H54 (cell line): ENCODE measurements at places on chromosomes 6 and 20.

- DNase-seq = no peak
Measured at GRCh38 chr20:33881989-33882388, 70.8 kb downstream of the CHMP4B start.

DNA sequence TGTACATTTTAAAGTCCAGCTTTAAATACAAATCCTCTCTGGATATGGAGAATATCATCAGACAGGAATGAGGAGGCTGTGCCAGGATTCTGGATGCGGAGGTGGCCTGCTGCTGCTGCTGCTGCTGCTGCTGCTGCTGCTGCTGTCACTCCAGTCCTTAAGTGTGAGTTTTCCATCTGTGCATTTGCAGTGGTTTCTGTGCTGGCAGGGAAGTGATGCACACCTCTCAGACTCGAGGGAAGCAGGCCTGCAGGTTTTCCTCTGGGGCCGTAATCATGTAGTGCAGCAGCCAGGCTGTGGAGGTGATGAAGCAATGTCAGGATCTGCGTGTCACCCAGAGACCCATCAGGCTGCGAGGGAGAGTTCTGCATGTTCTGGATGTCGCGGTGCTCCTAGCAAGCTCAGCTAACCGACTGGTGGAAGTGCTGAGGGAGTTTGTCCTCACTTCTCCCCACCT lies 32.0 kb downstream of the CFAP61 start:
- DNase-seq = no peak

GRCh38 chr20:1389703-1390580 lies 2.9 kb downstream of the FKBP1A start:
- no peak for DNase-seq

- no peak for DNase-seq
Measured at GRCh38 chr20:35718972-35719635, 19.9 kb downstream of the ROMO1 start.

DNA sequence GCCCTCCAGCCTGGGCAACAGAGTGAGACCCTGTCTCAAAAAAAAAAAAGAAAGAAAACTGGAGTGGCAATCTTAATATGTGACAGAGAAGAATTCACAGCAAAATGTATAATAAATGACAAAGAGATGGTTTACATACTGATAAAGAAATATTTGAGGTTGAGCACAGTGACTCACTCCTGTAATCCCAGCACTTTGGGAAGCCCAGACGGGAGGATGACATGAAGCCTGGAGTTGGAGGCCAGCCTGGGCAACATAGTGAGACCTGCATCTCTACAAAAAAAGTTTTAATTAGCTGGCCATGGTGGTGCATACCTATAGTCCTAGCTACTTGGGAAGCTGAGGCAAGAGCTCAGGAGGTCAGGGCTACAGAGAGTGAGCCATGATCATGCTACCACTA lies 12.4 kb upstream of the DEFB118 start:
- no peak for DNase-seq
